ENCODE measurements at places on chromosomes 12 and 14.

- DNase-seq, result no peak
These were observed 12.4 kb downstream of the COPZ1 start for GRCh38 chr12:54337280-54337842.

GRCh38 chr14:62614122-62614521 is 431.1 kb downstream of the KCNH5 start:
- DNase-seq, result no peak

DNA sequence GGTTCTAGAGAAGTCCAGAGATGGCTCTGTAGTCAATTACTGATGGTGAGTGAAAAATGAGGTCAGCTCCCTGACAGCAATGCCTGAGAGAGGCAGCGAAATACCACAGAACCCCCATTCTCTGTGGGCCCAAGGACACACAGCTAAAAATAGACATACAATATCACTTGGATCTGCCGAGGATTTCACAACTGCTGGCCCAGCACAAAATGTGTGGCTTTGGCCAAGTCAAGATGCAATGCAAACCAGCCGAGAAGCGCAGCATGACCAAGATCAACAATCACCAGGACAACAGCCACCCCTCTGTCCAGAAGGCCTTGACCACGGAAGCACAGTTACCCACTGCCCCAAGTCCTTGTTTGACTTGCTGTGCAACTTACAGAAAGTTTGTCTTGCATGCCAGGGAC is 52.2 kb downstream of the CKAP4 start:
- DNase-seq, result no peak

- DNase-seq, result no peak
These were observed 271.0 kb downstream of the ERC1 start for GRCh38 chr12:1262011-1262410.

DNA sequence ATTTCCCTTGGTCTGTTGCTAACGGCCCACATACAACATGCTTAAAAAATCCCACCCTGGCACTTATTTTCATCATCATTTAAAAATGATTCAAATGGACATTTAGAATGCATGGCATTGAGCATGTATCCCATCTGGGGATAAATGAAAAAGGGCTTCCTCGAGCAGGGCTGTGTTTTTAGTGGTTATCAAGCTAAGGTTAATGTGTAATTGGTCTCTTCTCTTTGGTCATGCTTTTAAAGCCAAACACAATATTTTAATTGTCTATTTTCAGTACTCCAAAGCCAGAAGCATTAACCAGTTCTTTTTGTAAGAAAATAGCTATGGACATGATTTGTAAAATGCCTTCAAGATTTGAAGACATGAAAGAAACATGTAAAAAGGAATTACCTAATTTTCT is 1.9 kb upstream of the TRHDE start:
- DNase-seq, result no peak

DNA sequence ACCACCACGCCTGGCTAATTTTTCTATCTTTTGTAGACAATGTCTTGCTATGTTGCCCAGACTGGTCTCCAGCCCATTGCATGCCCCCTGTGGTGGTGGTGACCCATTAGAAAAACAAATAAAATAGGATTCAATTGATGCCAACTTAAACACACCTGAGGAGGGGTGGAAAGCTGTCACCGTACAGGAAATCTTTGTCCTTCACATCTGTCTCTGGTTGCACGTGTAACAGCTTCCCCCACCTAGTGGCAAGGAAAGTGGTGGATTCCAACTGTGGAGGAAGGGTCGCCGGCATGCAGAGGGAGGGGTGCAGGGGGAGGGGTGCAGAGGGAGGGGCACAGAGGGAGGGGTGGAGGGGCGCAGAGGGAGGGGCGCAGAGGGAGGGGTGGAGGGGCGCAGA is 26.1 kb upstream of the GPR68 start:
- DNase-seq, result no peak

DNA sequence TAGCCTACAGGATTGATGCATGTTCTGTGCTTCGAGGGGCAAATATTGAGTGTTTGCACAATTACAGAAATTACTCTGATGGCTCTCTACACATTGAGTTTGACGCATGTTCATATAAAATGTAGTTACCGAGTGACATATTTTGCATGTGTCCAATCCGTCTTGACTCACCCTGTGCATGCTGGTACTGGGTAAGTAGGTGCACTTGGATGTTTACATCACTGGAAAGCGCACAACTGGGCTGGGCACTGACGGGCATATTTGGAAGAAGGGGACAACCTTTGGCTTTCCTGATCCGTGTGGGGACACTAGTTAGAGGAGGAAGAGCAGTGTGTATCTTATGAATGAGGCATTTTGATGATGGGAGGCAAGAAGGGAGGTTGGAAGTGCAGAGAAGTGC is 4.9 kb upstream of the KRT6A start:
- DNase-seq, result no peak

DNA sequence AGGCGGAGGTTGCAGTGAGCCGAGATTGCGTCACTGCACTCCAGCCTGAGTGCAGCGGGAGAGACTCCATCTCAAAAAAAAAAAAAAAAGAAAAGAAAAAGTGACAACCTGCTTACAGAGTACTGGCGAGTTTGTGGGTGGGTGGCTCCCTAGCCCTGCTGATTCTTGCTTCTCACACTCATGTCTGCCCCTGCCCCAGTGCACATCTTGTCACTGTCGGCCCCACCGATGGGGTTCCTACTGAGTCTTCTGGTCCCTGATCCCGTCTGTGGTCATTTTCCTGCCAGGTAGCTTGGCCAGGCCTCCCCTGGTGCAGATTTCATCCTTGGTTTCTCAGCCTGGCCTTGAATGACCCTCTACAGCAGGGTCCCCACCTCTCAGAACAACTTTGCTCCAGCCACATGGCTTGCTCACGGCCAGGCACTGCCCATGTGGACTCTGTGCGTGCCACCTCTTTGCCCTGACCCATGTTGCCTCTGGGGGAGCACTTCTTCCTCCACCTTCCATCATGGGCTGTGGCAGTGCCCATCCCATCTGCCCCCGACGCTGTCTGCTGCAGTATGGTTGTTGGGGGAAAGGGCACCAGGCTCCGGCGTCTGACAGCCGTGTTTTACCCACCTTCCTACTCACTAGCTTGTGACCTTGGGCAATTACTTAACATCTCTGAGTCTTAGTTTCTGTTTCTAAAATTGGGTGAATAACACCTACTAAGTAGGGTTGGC is 2.1 kb upstream of the PTPN6 start:
- DNase-seq, result no peak

DNA sequence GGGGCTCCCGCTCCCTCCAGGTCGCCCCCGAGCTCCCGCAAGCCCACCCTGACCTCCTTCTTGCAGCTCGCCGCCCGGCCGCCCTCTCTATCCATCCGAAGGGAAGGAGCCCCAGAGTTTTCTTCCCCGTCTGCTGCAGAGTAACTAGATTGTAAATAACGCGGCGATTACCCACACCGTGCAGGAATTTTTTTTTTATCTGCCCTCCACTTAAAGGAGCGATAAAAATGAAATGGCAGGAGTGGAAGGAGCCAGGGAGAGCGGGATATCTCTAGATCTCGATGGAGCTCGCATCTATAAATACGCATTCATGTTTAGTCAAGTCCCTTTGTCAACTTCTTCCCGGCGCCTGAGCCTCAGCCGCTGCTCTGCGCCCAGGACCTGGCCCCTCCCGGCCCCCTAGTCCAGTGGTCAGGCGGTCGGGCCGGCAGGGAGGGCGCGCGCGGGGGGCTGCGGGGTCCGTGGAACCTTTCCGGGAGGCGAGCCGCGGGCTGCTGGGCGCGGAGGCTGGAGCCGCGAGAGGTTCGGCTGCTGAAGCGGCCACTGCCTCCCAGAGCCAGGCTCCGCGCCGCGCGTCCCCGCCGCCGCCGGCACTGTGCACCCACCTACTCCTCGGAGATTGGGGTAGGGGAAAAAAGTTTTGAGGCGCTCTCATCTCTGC is 386.0 kb downstream of the BCAT1 start:
- DNase-seq, result no peak

GRCh38 chr14:105532735-105533141 is 6.4 kb downstream of the TMEM121 start:
- no peak for DNase-seq

DNA sequence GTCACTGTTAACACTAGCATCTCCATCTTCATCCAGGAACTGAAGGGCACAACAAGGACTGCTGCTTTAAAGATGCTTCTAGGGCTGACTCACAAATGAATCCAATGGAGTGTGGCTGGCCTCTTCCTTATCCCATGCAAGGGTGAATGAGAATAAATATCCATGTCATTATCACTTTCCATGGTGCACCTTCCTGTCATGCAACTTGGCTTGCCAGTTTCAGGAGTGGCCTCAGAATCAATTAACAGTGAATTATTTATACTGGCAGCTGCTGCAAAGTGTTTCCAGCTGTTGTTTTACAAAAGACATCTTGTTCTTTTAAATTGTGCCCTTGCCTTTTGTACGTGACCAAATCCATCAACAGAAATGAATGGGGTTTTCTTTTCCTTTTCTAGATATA is 499.3 kb upstream of the TMEM132C start:
- DNase-seq, result no peak

GRCh38 chr12:5276327-5276880 is 155.5 kb upstream of the NTF3 start:
- no peak for DNase-seq

DNA sequence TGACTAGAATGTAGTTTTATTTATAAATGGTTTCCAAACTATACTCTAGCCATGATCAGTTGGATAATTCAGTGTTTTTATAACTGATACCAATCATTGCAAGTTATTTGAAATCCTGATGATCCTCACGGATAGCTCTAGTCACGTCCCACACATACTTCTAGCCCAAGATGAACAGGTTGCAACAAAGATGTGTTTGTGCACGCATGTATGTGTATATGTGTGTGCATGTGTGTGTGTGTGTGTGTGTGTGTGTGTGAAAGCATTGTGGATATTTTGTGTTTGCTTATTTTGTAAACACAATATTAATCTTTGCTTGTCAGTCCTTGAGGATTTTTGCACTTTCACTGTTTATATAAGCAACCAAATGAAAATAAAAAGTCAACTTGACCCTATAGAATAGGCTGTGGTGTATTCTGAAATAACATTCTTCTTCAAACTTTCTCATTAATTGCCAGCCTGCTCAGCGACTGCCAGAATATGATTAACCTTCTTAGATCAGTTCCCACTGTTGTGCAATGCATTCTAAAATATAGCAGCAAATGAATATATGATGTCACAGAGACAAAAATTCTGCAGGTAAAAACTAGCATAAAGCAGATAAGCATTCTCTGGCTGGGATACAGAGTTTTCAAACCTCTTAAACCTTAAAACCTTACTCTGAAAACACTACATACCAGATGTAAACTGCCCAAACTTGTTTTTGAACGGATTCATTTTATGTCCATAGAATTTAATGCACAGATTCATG is 48.8 kb upstream of the HIF1A start:
- no peak for DNase-seq

DNA sequence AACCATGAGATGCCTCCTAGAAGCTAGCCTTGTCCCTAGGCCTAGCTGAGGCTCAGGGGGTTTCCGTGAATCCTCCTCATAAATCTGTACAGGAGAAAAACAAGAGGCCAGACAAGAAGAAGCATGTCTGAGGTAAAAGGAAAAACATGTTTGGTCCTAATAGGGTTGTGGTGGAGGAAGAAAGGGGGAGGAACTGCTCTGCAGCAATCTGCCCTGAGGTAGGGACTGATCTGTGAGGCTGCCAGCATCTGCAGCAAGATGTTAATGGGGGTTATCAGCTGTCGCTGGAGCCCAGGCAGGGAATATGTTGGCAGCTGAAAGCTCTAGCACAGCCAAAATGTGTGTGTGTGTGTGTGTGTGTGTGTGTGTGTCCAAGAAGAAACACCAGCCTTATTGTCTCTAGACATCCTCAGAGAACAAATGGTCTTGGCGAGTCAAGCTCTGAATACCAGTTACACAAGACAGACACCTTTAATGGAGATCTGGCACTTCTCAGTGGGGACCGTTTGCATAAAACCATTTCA is 218.5 kb downstream of the NUAK1 start:
- no peak for DNase-seq

- no peak for DNase-seq
These were observed 314.1 kb upstream of the DIO3 start for GRCh38 chr14:101246894-101247841.

DNA sequence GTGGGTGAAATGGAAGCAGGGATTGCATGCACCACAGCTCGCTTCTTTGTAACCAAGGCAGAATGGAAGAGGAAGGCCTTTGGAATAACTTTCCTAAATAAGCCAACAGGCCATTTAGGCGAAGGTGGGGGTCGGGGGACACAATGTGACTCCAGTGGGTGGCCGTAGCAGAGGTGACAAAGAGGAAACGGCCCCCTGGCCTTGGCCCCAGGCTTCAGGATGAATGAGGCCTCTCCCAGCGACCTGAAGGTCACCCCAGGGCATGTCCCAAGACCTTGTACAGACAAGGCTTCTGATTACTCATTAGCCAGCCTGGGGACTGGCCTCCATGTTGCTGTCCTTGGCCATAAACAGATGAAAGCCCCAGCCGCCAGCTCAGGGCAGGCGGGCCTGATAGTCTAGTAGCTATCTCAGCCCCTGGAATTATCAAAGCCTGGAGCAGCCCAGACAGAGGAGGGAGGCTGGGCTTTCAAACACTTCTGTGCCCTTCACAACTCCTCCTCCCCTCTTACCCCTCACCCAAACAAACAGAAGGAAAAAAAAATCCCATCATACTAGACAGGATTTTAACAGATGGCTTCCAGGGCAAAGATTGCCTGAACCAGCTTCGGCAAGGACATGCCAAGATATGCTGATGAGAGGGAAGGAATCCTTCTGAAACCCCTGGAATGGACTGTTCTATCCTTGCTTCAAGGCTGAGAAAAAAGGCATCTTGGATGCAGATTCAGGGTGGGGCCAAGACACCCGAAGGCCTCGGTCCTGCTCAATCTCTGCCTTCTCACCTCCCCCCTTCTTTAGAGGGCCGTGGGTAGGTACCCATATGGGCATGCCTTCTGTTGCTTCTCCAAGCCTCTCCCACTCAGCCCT is 142.3 kb upstream of the PARP11 start:
- DNase-seq, result no peak

DNA sequence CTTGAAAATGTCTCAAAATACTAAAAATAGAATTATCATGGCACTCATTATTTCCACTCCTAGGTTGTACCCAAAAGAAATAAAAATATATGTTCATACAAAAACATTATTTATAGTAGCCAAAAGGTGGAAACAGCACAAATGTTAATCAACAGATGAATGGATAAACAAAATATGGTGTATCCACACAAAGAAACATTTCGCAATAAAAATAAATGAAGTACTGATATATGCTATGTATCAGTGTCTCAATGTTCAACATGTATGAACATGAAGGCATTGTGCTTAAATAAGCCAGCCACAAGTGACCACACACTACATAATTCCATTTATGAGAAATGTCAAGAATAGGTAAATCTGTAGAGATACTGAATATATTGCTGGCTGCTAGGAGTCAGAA is 40.9 kb downstream of the FOXG1 start:
- no peak for DNase-seq

DNA sequence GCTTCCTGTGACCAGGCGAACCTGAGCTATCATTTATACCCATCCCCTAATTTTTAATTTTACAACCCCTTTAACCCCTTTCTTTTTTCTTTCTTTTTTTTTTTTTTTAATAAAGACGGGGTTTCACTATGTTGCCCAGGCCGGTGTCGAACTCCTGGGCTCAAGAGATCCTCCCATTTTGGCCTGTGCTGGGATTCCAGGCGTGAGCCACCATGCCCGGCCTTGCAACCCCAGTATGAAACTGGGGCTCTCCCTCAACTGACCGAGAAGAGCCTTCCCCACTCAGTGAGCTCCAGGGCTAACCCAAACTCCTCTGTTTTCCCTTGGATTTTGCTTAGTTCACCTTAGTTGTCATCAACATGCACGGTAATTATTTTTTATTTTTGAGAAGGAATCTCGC is 992 bp downstream of the CPSF2 start:
- no peak for DNase-seq

GRCh38 chr12:4615667-4616066 is 33.2 kb downstream of the AKAP3 start:
- DNase-seq, result no peak

Data from activated naive CD4-positive, alpha-beta T cell (primary cell).